ENCODE measurements at places on chromosomes 3 and 15.

DNA sequence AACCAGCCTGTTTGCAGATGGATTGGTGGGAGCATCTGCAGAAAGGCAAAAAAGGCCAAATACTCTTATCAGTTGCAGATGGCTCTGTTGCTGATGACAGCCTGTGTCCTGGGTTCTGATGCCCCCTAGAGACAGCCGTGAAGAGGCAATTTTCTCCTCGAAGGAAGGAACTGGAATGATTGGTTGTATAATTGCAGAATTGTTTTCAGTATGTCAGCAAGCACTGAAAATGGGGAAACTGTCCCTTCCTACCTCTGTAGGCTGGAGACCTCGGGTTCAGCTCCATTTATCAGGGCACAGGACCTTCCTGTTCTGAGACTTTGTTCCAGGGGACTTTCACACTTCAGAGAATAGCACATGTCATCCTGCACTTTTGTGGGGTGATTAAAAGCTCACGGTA is 103.0 kb downstream of the PGPEP1L start:
- no peak for DNase-seq

- no peak for DNase-seq
These were observed 78.8 kb downstream of the AAGAB start for GRCh38 chr15:67175643-67176071.

GRCh38 chr3:8387571-8387970 is 114.1 kb upstream of the LMCD1 start:
- DNase-seq = no peak

DNA sequence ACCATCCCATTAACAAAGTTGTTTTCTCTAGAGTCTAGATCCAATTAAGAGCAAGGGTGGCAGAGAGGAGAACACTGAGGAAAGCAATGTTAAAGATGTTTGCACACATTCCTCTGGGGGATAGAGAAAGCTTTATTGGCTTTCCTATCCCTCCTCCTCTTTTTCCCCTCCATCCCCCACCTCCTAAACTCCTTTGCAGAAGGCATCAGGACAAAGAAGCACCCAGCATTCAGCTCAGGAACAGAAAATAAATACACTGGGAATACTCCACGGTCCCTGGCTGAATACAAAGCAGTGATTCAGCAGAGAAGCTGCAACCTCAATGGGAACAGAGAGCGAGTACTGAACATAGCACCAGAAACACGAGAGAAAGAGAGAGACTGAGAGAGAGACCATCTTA is 21.9 kb downstream of the LSAMP start:
- DNase-seq = no peak

DNA sequence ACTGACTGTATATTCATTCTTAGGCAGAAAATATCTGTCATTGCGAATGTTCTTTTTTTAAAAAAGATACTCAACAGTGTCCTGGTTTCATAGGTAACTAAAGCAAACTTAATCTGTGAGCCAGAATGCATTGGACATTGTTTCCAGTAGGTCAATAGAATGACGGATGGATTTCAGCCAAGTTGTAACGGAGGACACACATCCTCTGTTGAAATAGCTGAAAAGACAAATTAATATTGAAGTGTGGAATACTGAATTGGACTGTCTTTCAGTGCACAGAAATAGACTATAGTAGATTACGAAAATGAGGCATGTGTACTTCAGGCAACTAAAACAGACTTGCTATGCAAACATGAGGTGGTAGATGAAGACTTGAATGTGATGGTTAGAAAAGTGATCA is 461.6 kb downstream of the WDR72 start:
- DNase-seq = no peak

All from stimulated activated CD8-positive, alpha-beta memory T cell treated with anti-CD3 and anti-CD28 coated beads, Interleukin-12 subunit alpha, Interleukin-12 subunit beta, amount 100 ng/mL, for 1 hour (primary cell).